Heart left ventricle (tissue), 16 donors: ENCODE measurements at places on chromosomes 1 and 21.

DNA sequence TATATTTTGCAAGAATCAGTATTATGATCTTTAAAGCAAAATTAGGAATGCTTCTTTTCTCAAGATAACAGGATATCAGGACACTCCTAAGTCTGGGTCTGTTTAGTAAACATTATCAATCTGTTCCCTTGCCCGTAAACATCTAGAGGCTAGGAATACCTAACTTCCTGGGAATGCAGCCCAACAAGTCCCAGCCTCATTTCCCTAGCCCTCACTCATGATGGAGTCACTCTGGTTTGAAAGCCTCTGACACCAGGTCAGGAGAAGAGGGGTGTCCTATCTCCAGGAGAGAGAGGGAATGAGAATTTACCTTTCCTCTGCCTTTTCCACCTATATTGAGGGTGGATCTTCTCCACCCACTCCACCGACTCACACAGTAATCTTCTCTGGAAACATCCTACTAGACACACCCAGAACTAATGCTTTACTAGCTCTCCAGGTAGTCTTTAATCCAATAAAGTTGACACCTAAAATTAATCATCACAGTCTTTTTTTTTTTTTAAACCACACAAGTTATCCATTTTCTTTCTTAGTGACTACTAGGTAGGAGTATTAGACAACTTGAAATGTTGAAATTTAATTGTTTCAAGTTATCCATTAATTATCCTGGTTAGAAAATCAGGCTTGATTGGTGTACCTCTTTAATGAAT, 659.3 kb downstream of the USP25 start:
- no peak overlapping the region for H3K4me3 ChIP-seq
- H3K36me3 ChIP-seq = no peaks in the 10 kb centered on the region
- no peak overlapping the region for H3K27ac ChIP-seq
- no peak for DNase-seq

DNA sequence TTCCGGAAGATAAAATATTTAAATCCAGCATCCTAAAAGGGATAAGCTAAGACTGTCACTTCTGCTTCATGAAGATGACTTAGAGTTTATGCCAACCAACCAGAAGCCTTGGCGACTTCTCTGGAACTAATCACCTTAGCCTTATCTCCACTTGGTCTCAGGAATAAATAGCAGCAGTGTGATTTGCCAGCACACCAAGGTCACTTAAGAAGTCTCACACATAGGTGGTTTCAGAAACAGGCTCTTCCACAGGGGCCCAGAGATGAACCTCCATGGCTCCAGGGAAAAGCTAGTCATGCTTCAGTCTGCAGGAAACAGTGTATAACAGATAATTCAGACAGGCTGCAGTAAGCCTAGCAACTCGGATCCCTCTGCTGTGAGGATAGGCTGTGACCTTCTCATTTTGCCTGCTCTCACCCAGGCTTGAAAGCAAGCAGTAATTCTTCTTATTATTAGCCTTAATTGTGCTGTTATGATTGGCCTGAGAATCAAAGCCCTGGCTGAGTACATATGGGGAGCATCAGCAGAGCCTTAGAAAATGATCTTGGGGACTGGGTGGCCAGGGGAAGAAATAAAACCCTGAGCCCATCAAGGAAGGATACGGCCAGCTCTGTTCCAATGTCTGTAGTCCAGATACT, 84.7 kb downstream of the WLS start:
- no peak for DNase-seq
- H3K36me3 ChIP-seq = no peaks in the 10 kb centered on the region
- no peaks in the 10 kb centered on the region for H3K27me3 ChIP-seq
- no peak overlapping the region for H3K4me3 ChIP-seq

- DNase-seq = peak; percentile 33
- H3K4me3 ChIP-seq = no peak overlapping the region
- H3K4me1 ChIP-seq = no peaks in the 10 kb centered on the region
- no peak overlapping the region for H3K27ac ChIP-seq
- H3K27me3 ChIP-seq = no peaks in the 10 kb centered on the region
Measured at GRCh38 chr21:44583089-44583799, 2.8 kb upstream of the KRTAP10-5 start.

DNA sequence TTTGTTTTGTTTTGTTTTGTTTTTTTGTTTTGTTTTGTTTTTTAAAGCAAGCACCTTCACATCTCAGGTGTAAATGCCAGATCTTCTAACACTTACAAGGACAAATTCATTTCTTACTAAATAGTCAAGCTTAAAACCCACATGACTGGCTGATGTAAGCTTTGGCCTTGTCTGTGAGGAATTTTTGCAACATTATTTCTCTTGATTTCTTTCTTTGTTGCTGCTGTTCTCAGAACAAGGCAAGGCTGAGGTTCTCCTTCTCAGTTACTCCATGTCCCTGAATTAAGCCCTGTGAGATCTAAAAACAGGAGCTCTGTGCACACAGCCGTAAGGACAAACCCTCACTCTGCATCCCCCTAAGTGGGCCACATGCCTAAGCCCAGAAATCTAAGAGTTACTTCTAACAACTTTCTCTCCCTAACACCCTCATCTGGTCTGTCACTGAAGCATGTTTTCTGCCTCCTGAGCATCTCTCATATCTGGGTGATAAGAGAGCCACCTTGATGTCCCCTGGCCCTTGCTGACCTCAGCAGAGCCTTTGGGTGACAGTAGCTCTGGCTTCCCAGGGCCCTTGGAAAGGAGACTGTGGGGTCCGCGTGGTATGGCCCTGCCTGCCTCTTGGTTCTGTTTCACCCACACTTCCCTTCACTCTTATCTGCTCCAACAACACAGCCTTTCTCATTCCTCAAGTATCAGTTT, 81.2 kb upstream of the HOOK1 start:
- DNase-seq = no peak
- H3K4me1 ChIP-seq = peaks cover 19% of the 10 kb centered on the region
- H3K36me3 ChIP-seq = no peaks in the 10 kb centered on the region
- H3K4me3 ChIP-seq = no peak overlapping the region

- no peaks in the 10 kb centered on the region for H3K36me3 ChIP-seq
- no peak overlapping the region for H3K27ac ChIP-seq
- H3K4me3 ChIP-seq = no peak overlapping the region
- peak; percentile 2 for DNase-seq
- H3K27me3 ChIP-seq = no peaks in the 10 kb centered on the region
Measured at GRCh38 chr21:42559326-42559725, 45.7 kb downstream of the SLC37A1 start.

GRCh38 chr1:209057901-209058300, 525.6 kb upstream of the CAMK1G start:
- no peak overlapping the region for H3K4me3 ChIP-seq
- H3K36me3 ChIP-seq = no peaks in the 10 kb centered on the region
- no peak for DNase-seq
- no peaks in the 10 kb centered on the region for H3K27me3 ChIP-seq

DNA sequence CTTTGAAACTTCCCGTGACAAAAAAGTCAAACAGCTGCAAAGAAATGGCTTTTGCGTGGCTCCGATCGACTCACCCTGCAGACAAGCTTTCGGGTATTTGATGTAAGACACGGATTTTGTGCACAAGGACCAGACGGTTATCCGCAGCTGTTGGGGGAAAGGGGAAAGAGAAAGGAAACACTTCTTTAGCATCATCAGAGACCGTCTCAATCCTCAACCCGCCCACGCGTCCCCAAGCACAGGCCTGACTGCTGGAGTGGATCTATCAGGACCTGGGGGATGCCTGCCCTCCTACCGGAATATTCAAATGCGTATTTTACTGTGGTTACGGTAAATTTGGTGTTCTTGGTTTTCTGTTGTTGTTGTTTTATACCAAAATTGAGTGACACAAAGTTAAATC, 11.2 kb downstream of the WRAP73 start:
- no peaks in the 10 kb centered on the region for H3K4me1 ChIP-seq
- H3K27me3 ChIP-seq = no peaks in the 10 kb centered on the region
- no peak overlapping the region for H3K27ac ChIP-seq
- peaks cover 51% of the 10 kb centered on the region for H3K36me3 ChIP-seq

DNA sequence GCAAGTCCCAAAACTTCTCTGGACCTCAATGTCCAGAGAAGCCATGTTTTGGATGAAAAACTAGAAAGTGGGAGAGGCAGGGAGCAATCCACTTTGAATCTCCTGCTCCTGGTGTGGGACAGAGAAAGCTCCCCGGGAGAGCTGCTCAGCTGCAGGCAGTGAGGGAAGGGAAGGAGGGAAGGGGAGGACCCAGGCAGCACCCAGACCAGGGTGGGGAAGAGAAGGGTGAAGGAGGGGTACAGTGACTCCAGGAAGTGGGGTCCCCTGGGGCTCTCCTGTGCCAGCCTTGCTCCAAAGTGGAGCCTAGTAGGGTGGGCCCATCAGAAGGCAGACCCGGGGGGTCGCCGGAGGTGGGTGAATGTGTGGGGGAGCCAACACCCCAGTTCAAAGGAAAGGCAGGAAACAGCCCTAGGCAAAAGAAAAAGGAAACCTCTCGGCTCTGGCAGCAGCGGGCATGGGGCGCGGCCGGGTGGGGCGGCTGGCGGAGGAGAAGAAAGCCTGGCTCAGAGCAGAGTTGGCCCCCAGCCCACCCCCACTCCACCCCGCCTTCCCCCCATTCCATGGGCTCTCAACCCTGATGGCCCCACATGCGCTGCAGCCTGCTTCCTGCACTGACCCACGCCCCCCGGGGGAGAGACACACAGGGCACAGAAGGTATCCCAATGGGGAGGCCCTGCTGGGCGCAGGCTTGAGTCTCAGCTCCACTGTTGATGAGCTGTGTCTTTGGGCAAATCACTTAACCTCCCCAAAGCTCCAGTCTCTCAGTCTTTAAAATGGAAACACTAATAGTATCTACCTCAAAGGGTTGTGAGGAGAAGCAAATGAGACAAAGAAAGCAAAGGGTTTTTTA, 5.7 kb downstream of the LGR6 start:
- peak overlapping the region; percentile 85 for H3K27ac ChIP-seq
- peaks cover under 1% of the 10 kb centered on the region for H3K27me3 ChIP-seq
- no peak overlapping the region for H3K4me3 ChIP-seq
- H3K36me3 ChIP-seq = no peaks in the 10 kb centered on the region
- peaks cover 15% of the 10 kb centered on the region for H3K4me1 ChIP-seq
- DNase-seq = no peak

- no peaks in the 10 kb centered on the region for H3K27me3 ChIP-seq
- H3K4me3 ChIP-seq = no peak overlapping the region
- no peaks in the 10 kb centered on the region for H3K36me3 ChIP-seq
- H3K4me1 ChIP-seq = no peaks in the 10 kb centered on the region
- no peak for DNase-seq
Measured at GRCh38 chr1:169451218-169451824, 24.0 kb upstream of the CCDC181 start.

DNA sequence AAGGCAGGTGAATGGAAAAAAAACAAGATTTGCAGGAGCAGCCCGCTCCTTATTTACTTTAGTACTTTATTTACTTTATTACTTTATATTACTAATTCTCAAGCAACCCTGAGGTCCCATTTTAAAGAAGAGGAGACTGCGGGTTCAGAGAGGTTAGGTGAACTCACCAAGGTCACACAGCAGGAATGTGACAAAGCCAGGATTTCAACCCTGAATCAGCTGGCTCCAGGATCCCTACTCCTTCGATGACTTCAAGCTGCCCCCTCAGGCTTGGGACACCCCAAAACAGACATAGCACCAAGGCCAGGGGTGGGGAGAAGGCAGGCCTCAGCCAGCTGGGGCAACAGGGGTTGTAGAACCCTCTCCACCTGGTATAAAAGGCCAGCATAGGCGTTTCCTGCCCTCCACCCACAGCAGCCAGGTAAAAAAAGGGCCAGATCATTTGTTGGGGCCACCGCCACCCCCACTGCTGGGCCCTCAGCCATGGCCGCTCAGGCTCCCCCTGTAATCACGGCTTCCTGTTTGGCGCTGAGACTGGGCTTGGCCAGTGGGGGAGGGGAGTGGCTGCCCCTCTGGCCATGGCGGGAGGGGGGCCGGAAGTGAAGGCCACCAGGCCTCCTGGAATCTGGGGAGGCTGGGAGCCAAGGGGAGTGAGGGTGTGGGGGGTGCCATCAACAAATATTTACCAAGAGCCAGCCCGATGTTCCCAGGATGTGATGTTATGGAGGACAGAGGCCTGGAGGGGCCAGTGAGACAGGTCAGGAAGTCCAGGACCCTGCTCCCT, 6.6 kb downstream of the SDC3 start:
- no peaks in the 10 kb centered on the region for H3K36me3 ChIP-seq
- no peaks in the 10 kb centered on the region for H3K27me3 ChIP-seq

DNA sequence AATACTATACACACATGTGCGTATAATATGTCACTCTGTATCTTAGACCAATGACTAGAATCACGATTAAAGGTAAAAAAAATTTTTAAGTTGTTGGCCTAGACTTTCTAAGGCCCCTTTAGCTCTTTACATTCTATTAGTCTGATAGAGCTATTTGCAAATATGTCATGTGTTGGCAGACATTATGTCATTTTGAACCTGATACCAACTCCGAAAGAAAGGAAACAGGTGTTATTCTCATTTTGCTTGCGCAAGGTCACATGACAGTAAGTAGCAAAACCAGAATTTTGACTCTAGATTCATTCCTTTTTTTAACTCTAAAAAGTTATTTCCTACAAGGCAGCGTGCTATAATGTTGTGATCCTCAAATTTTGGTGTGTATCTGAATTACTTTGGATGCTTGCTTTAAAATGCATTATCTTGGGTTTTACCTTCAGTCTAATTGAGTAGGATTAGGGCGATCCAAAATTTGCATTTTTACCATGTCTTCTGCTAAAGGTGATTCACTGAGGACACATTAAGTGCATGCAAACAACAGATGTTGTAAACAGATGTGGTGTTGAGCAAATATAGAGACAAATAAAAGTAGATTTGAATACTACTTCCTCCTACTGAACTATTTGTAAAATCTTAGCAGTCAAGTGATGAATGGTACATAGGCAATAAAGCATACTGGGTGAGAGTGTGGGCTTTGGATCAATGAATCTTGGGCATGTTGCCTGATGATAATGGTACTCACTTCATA, 63.5 kb upstream of the KIAA1614 start:
- peaks cover 9% of the 10 kb centered on the region for H3K36me3 ChIP-seq

- H3K4me1 ChIP-seq = peaks cover 4% of the 10 kb centered on the region
- no peak overlapping the region for H3K4me3 ChIP-seq
- DNase-seq = no peak
- H3K27me3 ChIP-seq = no peaks in the 10 kb centered on the region
- no peak overlapping the region for H3K27ac ChIP-seq
Measured at GRCh38 chr1:211587123-211587522, 8.2 kb upstream of the SLC30A1 start.

GRCh38 chr21:34690041-34690792, 21.4 kb downstream of the CLIC6 start:
- no peaks in the 10 kb centered on the region for H3K36me3 ChIP-seq
- no peaks in the 10 kb centered on the region for H3K27me3 ChIP-seq
- H3K4me1 ChIP-seq = no peaks in the 10 kb centered on the region
- H3K27ac ChIP-seq = no peak overlapping the region
- no peak for DNase-seq
